ENCODE measurements at places on chromosomes 4 and X. TPM values are rescaled to one million over a fixed set of nuclear protein-coding genes. Genes with fewer than 3 reads are reported as not detected.
A peak's percentile ranks its signal among the peaks of the same experiment; 100 is the strongest.

- H3K27me3 ChIP-seq = peaks cover 22% of the 10 kb centered on the region
- no peak overlapping the region for H3K4me3 ChIP-seq
- no peaks in the 10 kb centered on the region for H3K36me3 ChIP-seq
Measured at GRCh38 chrX:39473812-39474211, 623.9 kb downstream of the BCOR start.

DNA sequence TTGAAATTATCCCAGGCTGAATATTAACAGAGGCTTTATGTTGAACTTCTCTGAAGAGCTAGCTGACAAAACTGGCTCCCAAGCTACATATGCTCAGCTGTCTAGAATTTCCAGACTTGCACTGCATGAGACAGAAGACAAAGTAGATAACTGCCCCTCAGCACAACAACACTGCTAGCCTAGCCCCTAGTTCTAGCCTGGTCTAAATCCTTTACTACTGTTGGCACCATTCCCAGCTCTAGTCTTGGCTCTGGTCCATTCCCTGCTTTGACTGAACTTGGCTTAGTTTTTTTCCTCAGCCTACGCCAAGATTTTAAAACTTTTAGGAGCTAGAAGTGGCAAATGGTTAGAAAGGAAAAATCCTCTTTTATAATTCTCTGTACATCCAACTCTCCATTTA is 7.6 kb upstream of the OPHN1 start:
- DNase-seq = peak; percentile 93
- H3K4me3 ChIP-seq = no peak overlapping the region
- no peaks in the 10 kb centered on the region for H3K4me1 ChIP-seq

UGT8 gene
- total RNA-seq = 319 TPM

DNA sequence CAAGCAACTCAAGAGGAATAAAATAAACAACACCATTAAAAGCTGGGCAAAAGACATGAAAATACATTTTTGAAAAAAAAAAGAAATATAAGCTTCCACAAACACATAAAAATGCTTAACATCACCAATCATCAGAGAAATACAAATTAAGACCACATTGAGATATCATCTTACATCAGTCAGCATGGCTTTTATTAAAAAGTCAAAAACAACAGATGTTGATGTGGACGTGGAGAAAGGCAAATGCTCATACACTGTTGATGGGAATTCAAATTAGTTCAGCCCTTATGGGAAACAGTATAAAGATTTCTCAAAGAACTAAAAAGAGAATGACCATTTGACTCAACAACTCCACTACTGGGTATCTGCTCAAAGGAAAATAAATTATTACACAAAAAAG is 59.6 kb downstream of the STK32B start:
- no peak overlapping the region for H3K4me3 ChIP-seq
- no peak for DNase-seq
- H3K27ac ChIP-seq = no peak overlapping the region
- no peaks in the 10 kb centered on the region for H3K27me3 ChIP-seq
- H3K36me3 ChIP-seq = no peaks in the 10 kb centered on the region
- no peaks in the 10 kb centered on the region for H3K4me1 ChIP-seq

- no peaks in the 10 kb centered on the region for H3K4me1 ChIP-seq
- DNase-seq = no peak
- H3K36me3 ChIP-seq = no peaks in the 10 kb centered on the region
- no peak overlapping the region for H3K4me3 ChIP-seq
- H3K27me3 ChIP-seq = no peaks in the 10 kb centered on the region
Measured at GRCh38 chr4:146273204-146273901, 59.0 kb downstream of the REELD1 start.

CHST7 gene
- total RNA-seq = 7.8 TPM

P2RY4 gene
- total RNA-seq = 0.06 TPM

DNA sequence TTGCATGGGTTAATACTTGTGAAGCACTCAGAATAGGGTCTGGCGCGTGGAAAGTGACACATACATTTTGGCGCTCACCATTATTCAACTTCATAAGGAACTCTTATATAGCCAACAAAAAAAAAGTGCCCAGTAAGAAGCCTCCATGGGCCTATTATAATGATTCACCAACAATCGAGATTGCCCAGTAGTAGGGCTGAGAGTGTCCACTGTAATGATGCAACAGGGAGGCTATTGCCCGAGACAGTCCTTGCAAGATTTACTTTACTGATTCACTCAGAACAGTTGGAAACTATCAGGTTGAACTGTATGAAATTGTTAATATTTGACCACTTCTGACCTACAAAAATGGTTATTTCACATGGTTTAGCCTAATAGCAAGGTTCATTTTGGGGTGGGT is 86.0 kb downstream of the PJA1 start:
- peaks cover 2% of the 10 kb centered on the region for H3K27me3 ChIP-seq
- no peak overlapping the region for H3K27ac ChIP-seq
- H3K4me1 ChIP-seq = peaks cover 19% of the 10 kb centered on the region
- no peak overlapping the region for H3K4me3 ChIP-seq
- no peaks in the 10 kb centered on the region for H3K36me3 ChIP-seq

GRCh38 chrX:71941776-71942175 is 31.1 kb downstream of the NHSL2 start:
- no peaks in the 10 kb centered on the region for H3K36me3 ChIP-seq
- no peak overlapping the region for H3K27ac ChIP-seq
- DNase-seq = no peak
- H3K27me3 ChIP-seq = peaks cover 6% of the 10 kb centered on the region
- H3K4me3 ChIP-seq = no peak overlapping the region

GRCh38 chrX:96372313-96373046 is 312.2 kb upstream of the DIAPH2 start:
- DNase-seq = peak; percentile 20
- no peak overlapping the region for H3K4me3 ChIP-seq
- H3K27ac ChIP-seq = no peak overlapping the region
- H3K36me3 ChIP-seq = no peaks in the 10 kb centered on the region

TAF1 gene
- 53.6 TPM for total RNA-seq

DNA sequence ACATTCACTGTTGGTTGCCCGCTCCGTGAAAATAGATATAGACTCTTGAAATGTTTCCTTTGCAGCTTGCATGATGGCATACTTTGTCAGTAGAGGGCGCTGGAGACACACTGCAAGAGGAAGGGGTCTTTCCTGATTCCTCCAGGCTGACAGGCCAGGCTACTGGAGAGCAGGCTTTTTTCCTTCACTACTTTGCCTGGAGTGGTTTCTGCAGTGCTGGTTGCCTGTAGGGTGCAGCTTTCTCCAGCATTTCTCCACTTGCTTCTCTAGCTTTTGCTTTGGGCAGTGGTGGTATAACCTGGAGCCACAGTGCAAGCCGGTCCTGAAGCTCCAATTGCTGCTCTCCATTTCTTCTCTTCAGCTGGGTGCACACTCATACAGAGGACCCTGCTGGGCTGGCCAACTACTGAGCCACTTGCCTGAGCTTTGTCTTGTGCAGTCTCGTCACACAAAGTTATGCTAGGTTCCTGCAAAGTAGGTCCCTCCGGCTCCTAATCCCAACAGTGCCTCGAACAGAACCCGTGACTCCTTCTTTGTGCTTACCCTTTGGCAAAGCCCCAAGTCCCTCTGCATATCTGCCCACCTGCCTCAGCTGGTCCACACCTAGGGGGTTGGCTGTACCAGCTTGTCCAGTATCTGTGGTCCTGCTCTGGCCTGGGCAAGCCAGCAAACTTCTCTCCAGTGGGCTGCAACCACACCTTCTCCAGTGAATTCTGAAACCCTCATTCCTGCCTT is 46.3 kb downstream of the RASSF6 start:
- H3K27ac ChIP-seq = no peak overlapping the region
- no peaks in the 10 kb centered on the region for H3K27me3 ChIP-seq
- H3K4me1 ChIP-seq = no peaks in the 10 kb centered on the region
- H3K36me3 ChIP-seq = no peaks in the 10 kb centered on the region

GLUD2 gene
- 5.6 TPM for total RNA-seq

IL2 gene
- total RNA-seq = not detected

GRCh38 chr4:175198056-175198455 is 279.9 kb downstream of the ADAM29 start:
- no peak overlapping the region for H3K27ac ChIP-seq
- no peak overlapping the region for H3K4me3 ChIP-seq
- H3K36me3 ChIP-seq = no peaks in the 10 kb centered on the region
- no peaks in the 10 kb centered on the region for H3K4me1 ChIP-seq
- no peaks in the 10 kb centered on the region for H3K27me3 ChIP-seq
- DNase-seq = no peak

GRCh38 chr4:80367737-80368136 is 32.2 kb downstream of the CFAP299 start:
- H3K4me1 ChIP-seq = no peaks in the 10 kb centered on the region
- no peak overlapping the region for H3K4me3 ChIP-seq
- H3K27ac ChIP-seq = no peak overlapping the region
- no peaks in the 10 kb centered on the region for H3K36me3 ChIP-seq
- no peaks in the 10 kb centered on the region for H3K27me3 ChIP-seq

GRCh38 chr4:175326796-175327195 is 408.6 kb downstream of the ADAM29 start:
- H3K4me3 ChIP-seq = no peak overlapping the region
- H3K27ac ChIP-seq = no peak overlapping the region
- no peaks in the 10 kb centered on the region for H3K4me1 ChIP-seq
- no peaks in the 10 kb centered on the region for H3K27me3 ChIP-seq
- no peak for DNase-seq

GRCh38 chr4:69860052-69860451 is at the start of gene SULT1E1:
SULT1E1 (minus strand) TSS chr4:69860145; CDS start chr4:69857644, 2,501 bp downstream.
- H3K27me3 ChIP-seq = no peaks in the 10 kb centered on the region
- H3K4me1 ChIP-seq = no peaks in the 10 kb centered on the region
- H3K36me3 ChIP-seq = no peaks in the 10 kb centered on the region
- no peak within 1 kb of the TSS for H3K27ac ChIP-seq

DNA sequence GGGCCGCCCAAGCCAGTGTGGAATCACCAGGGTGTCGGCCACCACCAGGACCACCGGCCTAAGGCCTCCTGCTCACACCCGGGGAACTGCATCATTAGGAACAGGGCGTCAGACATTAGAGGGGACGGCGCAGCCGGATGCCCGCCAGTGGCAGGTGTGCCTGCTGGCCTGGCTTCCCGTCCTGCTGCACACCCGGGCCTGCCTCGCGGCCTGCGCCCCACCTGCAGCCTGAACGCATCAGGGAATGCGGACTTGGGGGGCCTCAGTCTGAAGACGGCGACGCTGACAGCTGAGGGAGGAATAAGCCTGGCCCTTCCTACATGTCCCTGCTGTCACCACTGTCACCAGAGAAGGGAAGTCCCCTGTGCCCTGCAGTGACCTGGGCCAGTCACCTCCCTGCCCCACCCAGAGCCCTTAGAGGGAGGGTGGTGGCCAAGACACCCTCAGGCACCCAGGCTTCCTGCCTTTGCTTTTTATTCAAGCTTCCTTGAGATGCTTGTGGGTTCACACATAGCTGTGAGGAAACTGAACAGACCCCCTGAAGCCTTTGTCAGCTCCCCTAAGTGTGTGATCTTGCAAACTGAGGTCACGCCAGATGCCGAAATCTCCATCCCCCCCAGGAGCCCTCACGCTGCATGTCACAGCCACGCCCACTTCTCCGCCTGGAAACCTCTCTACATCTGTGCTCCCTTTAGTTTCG is 3.2 kb downstream of the DGKQ start:
- H3K4me3 ChIP-seq = no peak overlapping the region
- H3K27ac ChIP-seq = no peak overlapping the region
- H3K27me3 ChIP-seq = peaks cover 7% of the 10 kb centered on the region
- DNase-seq = no peak
- peaks cover 37% of the 10 kb centered on the region for H3K4me1 ChIP-seq

PLAC1 gene
- 1.4 TPM for total RNA-seq

DNA sequence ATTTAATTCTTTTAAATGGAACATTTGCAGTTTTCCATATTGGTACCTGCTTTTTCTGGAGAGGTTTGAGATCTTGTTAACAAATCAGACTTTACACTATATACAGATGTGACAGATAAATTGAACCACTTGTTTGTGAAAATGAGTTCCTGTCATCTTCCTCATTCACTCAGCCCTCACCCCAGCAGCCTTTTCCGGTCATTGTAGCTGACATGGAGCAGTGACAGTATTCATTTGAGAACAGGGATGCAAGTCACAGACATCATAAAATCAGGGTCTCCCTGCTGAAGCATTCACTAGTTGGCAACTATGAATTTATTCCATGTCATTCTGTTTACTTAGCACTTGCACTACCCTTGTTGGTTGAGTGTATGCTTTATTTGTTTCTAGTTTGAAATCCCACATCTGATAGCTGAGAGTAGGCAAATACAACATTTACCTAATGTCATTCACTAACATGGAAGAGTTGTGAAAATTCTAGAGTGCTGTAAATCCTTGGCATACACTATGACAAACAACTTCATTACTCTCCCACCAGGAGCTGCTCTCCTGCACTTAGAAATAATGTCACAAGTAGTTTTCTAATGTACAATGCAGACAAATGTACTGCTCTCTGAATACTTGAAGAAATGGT is 78.9 kb downstream of the UGT8 start:
- no peak for DNase-seq
- no peaks in the 10 kb centered on the region for H3K36me3 ChIP-seq
- no peak overlapping the region for H3K4me3 ChIP-seq
- no peaks in the 10 kb centered on the region for H3K27me3 ChIP-seq
- no peaks in the 10 kb centered on the region for H3K4me1 ChIP-seq

DNA sequence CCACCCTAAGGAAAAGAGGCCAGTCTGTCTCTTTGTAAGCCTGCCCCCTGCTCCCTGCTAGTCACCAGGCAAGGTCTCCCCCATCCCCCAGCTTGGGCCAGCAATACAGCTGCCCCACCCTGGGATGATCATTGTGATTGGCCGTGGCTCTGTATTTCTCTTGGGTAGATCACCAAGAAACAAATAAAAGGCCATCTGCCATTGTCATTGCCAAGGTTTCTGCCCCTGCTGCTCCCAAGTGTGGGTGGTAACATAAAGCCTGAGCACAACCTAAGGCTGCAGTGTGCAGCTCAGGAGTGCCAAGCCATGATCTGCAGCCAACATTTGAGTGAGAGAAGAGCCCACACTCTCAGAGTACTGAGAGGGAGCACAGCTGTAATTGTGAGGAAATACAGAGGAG is 241.0 kb upstream of the POF1B start:
- no peak overlapping the region for H3K4me3 ChIP-seq
- H3K27ac ChIP-seq = no peak overlapping the region
- no peaks in the 10 kb centered on the region for H3K27me3 ChIP-seq
- DNase-seq = no peak
- H3K36me3 ChIP-seq = no peaks in the 10 kb centered on the region

- H3K4me3 ChIP-seq = peak overlapping the region; percentile 79
- H3K4me1 ChIP-seq = peaks cover 13% of the 10 kb centered on the region
- H3K27me3 ChIP-seq = no peaks in the 10 kb centered on the region
- peak overlapping the region; percentile 97 for H3K27ac ChIP-seq
- no peak for DNase-seq
Measured at GRCh38 chr4:15652841-15653240, 2.3 kb downstream of the FBXL5 start.

DNA sequence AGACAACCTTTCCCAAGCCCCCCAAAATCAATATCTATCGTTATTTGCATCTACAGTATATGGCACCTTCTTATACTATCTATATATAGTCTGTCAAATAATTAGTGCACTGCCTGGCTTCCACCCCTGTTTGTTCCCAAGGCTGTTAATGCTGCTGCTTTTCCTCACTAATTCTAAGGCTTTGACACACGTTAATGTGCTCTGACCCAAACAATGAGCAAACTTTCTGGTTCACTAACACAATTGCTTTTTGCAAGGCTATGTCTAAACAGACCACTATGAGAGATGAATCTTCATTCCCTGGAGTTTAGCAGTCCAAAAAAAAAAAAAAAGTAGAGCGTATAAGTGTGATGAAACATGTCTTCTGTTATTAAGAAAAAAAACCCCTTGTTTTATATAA is 360.9 kb upstream of the AGA start:
- no peaks in the 10 kb centered on the region for H3K4me1 ChIP-seq
- no peaks in the 10 kb centered on the region for H3K27me3 ChIP-seq
- DNase-seq = no peak
- H3K36me3 ChIP-seq = no peaks in the 10 kb centered on the region
- H3K27ac ChIP-seq = no peak overlapping the region
